Astrocyte of the spinal cord (primary cell): ENCODE measurements at places on chromosomes 2 and 18.

DNA sequence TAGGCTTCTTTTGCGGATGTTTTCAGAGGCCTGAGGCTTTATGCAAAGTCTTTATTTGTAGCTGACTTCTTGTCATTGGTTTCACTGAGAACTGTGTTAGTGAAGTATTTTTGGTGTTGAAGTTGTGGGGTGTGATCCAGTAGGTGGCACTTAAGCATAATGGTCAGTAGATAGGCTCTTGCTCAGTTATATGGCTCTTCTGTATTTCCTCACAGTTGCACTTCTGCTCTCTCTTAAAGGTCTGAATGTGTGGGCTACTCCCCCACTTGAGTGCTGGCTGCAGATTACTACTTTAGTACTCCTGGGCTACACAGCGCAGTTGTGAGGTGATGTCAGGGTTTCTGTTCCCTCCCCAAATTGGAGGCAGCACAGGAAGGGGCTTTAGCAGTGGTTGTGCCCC is 133.8 kb upstream of the SCN7A start:
- no peak for DNase-seq

GRCh38 chr18:48418539-48419276 is 9.5 kb upstream of the ZBTB7C start:
- DNase-seq: no peak

- DNase-seq: peak; percentile 74
These were observed 1094.6 kb upstream of the CDH2 start for GRCh38 chr18:29271501-29271900.

DNA sequence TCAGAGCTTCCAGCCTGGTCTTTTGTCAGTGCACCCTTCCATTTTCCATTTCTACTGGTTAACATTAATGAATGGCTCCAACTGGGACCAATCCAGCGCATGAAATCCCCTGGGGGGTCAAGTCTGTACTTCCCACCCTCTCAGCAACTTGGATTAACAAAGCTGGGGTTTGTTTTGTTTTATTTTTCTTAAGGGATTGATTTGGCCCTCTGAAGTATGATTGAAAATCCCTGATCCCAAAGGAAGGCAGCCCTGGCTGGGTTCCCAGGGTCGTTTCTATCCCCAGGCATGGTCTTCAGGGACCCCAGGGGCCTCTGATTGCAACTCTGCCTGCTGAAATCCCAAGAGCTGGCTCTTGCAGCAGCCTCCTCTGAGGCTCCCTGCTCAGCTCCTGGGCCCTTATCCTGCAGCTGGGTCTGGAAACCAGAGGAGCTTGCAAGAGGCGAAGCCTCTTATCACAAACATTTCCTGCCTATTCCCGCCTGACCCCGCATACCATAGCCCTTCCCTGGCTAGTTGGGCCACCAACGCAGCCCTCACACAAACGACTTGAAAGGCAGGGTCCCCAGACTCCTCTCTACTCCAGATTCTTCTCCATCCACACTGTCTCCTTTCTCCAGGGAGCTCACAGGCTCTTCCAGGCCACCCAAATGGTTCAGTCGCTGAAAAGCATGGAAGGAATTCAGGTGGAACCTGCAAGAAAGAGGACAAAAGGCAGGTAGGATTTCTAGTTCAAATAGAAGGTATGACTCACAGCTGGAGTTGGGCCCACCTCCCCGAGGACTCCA is 109.7 kb upstream of the PKDCC start:
- DNase-seq: no peak
